ENCODE measurements at places on chromosomes 12 and 14.

- DNase-seq = no peak
Observed at GRCh38 chr12:50725011-50725942, 38.6 kb upstream of the ATF1 start.

DNA sequence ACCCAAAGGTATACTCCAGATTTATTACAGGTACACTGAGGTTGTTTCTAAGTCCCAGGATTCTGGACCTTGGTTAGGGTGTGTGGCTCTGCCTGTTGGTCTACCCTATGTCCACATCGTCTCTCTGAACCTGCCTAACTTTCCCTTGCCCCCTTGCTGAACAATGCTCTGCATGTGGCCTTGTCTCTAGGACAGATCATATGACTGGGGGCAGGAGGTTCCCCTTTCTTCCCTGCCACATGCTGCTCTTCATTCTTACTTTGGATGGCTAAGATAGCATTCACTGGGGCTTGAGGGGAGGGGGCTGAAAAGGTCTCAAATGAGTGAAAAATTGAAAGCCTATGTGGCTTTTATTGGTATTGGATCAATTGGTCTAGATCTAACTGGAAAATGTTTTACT is 49.2 kb downstream of the MBIP start:
- no peak for DNase-seq

GRCh38 chr12:71174146-71174545 is 16.3 kb upstream of the TSPAN8 start:
- no peak for DNase-seq

DNA sequence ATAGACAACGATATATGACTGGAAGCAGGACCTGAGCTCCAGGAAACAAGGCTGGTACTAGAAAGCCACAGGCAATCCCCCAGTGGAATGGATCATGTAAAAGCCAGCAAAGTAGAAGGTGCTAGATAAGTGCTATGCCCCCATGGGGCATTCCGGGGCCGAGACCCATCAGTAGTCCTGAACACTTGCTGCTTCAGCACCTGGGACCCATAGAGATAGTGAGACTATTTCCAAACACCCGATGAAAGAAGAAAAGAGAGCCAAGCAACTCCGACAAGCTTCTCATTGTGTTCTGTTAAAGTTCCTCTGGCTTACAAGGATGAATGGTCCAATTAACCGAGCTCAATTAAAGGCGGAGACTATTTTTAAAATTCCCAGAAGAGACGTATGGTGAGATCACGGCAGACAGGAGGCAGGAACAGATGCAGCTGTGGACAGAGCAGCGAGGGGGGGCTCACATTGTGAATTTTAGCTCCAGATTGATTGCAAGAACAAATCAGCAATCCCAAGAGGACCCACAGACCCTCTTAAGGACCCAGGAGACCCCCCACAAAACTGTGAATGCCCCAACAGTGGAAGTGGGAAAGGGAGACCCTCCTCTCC is 142.5 kb upstream of the OVCH1 start:
- DNase-seq = no peak

DNA sequence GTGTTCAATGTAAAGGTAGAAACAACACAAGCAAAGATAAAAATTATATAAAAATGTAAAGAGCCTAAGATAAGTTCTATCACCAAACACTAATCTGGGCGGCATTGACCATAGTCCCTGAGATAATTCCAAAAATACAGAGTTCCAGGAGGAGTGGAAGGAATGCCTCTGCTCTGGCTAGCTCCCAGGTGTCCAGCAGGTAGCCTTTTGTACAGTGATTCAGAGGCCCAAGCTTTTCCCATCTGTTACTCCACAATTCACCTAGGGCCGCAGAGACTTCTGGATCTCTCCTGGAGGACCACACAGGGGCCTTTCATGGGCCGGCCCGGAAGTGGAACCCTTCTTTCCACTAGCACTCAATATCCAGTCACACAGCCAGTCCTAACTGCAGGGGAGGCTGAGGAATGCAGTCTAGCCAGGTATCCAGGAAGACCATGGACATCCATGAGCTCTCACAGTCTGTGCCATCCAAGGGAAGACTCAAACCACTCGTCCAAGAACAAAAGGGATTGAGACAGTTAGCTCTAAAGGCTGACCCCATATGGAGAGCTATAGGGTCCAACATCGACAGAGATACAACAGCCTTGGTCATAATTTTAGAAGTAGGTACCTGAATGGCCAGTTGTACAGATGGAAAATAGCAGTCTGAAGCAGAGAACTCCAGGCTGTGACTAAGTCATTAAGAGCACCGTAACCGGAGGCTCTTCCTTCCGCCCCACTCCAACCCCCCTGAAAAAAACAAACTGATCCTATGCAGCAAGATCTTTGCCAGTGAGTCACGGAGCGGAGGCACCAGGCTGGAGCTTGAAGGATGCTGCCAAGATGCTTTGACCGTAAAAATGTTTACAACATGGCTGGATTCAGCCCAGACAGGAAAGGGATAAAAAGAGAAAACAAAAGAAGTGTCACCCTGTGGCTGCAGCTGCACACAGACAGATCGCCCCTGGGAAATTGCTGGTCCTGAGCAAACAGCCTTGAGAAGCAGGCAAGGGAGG is 204.8 kb downstream of the NUAK1 start:
- no peak for DNase-seq

DNA sequence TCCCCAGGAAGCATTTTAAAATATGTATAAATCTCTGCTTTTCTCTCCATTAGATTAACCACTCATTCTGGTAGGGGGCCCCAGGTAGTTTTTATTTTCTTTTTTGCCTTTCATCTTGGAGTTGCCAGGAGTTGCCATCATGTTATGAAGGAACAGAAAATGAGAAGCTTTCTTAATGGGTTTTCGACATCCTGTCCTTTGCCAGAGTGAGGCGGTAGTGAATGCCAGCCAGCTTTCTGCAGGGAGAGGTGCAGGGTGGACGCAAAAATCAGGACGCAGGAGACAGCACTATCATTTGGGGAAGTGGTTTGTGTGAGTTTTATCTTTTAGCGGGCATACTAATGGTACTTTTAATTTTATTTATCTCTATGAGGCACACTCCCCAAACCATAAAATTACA is 1.7 kb downstream of the RASSF8 start:
- no peak for DNase-seq

DNA sequence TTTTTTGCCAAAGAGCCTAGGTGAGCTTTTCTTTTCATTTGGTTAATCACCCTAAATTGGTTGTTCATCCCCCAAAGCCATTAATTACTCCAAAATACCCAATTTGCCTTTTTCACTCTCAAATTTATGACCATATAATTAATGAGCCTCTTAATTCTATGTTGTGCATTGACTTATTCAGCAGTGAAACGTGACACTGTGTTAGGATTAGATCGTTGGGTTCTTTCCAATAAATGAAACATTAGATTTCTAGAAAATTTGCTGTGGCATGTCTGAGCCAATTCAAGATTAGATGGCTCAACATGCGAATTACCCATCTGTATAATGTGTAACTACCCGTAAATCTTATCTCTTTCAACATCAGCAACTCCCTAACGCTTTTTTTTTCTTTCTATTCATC is 273.4 kb downstream of the BMP4 start:
- DNase-seq = no peak

DNA sequence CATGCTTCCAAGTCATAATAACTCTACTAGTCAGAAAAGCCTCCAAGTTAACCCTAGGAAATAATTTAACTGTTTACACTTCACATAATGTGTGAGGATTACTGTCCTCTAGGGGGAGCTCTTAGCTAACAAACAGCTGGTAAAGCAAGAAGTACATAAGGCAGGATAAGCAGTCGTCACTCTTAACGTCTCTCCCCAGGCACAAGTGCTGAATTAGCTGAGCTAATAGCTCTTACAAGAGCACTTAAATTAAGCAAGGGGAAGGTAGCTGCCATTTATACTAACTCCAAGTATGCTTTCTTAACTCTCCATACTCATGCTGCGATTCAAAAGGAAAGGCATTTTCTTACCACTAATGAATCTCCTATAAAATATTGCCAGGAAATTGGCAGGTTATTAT is 79.3 kb upstream of the TSPAN11 start:
- DNase-seq = no peak

DNA sequence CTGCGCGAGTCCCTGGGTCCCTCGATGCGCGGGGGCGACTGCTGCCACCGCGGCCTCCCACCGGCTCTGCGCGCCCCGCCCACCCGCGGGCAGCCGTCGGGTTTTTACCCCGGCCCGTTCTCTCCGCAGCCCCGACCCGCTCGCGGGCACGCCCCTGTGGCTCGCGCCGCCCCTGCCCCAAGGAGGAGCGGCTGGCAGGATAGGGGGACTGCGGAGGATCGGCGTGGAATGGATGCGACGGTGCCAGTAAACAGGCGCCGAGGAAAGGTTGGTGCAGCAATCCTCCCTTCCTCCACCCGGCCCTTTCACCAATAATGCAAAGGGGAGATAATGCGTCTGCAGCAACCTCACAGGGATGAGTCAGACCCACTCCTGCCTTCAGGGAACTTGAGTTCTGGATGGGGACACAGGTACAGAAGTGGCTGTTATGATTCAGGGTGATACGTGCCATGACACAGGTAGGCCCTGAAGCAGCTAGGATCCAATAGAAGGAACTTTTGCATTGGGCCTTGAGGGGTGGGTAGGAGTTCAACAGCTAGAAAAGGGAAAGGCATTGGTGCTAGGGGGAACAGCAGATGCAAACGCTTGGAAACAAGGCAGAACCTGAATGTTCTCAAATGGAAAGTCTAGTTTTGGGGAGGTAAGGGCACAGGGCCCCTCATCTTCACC is 554 bp upstream of the DEGS2 start:
- DNase-seq = no peak

DNA sequence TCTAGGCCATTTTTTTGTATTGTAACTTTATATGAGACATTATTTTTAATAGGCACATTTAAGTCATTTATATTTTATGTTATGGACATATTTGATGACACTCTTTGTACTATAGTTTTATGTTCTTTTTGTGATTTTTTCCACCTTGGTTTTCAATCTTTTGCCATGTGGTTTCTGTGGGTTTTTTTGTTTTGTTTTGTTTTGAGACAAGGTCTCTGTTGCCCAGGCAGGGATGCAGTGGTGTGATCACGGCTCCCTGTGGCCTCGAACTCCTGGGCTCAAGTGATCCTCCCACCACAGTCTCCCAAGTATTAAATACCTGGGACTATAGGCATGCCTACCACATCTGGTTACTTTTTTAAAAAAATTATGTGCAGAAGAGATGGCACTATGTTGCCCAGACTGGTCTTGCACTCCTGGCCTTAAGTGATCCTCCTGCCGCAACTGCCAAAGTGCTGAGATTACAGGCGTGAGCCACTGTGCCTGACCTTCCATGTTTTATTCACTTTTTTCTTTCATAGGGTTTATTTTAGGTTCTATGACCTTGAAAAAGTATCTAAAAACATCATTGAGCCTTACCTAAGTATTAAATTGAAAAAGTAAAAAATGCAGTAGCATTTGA is 16.3 kb downstream of the MSRB3 start:
- no peak for DNase-seq

- no peak for DNase-seq
Observed at GRCh38 chr12:25365340-25365730, 114.6 kb upstream of the KRAS start.

DNA sequence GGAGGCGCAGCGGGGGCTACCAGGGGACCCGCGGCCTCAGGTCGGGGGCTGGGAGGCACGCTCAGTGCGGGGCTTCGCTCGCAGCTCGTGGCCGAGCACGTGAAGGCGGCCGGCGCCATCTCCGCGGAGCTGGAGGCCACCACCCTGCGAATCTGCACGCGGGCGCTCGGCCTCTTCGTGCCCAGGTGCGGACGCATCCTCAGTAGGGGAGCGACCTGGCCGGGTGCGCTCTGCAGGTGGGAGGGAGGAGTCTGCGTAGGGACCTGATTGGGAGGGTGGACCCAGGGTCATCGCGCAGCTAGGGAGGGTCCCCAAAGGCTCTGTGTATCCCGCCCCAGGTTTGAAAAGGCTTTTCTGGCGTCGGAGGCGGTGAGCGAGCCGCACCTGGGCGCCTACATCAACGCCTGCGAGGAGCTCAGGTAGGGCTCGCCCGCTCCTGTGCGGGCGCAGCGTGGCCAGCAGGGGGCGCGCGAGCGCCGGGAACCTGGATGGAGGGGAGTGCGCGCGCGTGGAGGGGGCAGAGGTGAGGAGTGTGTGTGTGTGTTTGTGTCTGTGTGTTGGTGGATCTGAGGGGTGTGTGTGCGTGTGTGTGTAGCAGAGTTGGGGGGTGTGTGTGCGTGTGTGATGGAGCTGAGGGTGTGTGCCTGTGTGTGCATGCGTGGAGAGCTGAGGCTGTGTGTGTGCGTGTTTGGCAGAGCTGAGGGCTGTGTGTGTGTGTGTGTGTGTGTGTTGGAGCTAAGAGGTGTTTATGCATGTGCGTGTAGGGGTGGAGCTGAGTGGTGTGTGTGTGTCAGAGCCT is 10.3 kb downstream of the EXOC3L4 start:
- DNase-seq = peak; percentile 65

- no peak for DNase-seq
Observed at GRCh38 chr12:195951-196350, 18.0 kb downstream of the SLC6A12 start.

- DNase-seq = no peak
Observed at GRCh38 chr14:21385188-21385904, 1.5 kb upstream of the SUPT16H start.

DNA sequence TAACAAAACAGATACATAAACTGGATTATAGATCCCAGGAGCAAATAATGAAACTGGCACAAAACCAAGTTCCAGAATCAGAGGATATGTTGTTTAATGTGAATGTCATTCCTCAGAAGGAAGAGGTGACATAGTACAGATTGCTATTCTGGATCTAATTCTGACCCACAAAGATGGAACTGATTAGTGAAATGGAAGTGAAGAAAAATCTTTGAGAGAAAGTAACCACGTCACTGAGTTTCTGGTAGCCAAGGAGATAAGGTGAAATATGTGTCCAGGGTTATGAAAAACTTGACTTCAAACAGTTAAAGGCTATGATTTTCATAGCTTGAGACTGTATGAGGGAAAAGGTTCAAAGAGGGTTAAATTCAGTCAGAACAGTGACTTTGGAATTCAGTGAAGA is 8.3 kb downstream of the OR10AD1 start:
- DNase-seq = no peak

Data from activated effector memory CD4-positive, alpha-beta T cell treated with Interleukin-2 at 50 U/mL for 16 hours (primary cell).